ENCODE measurements at places on chromosomes 16 and 17. TPM values are rescaled to one million over a fixed set of nuclear protein-coding genes. Genes with fewer than 3 reads are reported as not detected.

Gene SEPTIN12
- total RNA-seq = 0.72 TPM

- peak; percentile 44 for DNase-seq
Observed at GRCh38 chr17:4948931-4949320, 596 bp upstream of the PFN1 start.

GRCh38 chr16:50655558-50656055, 25.5 kb downstream of the SNX20 start:
- no peak for DNase-seq

DNA sequence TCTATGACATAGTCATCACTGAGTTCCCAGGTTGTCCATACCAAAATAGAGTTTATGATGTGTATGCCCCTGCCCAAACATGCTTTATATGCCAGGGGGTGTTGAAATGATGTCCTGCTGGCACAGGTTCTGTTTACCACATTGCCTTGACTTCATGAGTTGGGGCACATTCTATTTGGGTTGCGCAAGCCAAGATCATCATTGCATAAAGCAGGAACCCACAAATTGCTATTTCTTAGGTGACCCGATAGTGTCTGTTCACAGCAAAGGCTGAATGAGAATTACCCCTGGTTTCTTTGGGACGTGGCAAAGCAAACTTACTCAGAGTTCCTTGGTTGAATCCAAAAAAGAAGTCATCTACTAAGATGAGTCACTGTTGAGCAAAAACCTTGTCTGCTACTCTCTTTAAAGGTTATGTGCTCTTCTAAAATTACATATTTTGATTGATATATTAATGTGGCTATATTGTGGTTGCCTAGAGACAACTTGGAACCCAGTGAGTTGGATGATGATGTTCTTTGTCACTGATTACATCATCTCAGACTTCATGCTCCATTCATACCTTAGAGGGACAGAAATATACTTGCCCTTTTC, 912.6 kb upstream of the SOX9 start:
- no peak for DNase-seq

DNA sequence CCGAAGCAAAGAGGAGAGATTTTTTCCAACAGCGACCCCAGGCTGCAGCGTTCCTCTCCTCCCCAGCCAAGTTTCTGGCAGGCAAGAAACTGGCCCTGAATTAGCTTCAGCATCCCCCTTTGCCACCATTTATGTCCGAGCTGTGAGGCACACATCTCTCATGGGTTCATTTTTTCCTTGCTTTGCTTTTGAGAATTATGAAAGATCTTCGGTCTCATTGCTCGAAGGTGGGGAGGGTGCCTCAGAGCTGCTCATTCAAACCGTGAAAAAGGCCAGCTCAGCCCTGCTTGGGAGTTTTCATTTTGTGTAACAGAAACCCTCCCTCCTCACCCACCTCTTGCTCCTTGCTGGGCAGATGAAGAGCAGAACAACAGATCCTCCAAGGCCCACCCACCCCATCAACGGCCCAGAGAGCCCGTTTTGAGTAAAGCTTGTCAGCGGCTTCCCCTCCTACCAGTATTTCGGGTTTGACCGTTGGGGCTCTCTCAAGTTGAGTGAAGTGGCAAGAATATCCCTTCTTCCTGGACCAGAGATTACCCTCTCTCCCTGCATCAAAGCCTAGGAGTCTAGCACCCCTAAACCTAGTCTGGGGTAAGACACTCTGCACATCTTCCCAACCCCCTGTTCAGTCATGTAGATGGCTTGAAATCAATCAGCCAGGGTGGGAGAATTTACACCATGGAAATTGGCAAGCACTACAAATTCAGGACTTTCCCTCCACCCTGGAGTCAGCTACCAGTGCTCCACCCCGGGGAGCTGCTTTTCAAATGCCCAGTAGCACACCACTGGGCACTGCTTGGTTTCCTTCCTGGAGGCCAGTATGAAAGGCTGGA, 1.8 kb downstream of the CCR7 start:
- DNase-seq = no peak

DNA sequence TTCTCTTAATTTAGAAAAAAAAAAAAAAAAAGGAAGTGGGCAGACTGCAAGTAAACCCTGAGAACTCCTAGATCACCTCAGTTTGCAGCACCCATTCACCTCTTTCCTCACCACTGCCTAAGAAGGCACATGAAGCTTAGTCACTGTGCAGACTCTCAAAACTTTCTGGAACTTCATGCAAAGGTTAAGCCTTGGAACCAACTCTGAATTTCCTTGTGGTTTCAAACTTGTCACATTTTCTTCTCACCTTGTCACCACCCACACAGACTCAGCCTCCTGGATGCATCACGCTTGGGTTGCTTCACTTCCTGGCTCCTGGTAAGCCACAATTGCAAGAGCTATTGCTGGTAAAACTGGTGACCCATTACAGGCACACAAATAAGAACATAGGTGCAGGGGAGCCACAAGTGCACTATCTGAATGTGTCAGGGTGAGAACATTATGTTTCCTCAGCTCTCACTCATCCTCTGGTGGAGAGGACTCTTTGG, 15.0 kb upstream of the CPD start:
- peak; percentile 57 for DNase-seq

DNA sequence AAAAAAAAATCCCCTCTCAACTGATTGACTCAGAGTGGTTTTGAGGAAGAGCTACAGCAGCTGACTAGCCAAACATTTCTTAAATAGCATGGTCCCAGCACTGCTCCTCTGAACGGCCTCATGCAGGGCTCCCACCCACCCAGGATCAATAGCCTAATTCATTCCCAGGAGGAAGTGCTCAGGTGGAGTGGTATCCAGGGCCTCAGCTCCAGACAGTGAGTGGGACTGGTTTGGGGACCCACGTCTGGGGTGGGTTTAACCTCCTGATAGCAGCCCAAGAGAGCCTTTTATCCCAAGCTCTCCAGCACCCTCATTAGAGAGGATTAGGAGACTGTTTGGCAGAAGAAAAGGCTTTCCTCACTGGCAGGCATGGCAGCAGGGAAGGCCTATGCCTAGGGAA, 68.5 kb upstream of the CDH5 start:
- no peak for DNase-seq
